NCI-H526 treated with DMSO at 0.1 percent for 48 hours (cell line): ENCODE measurements at places on chromosomes 5 and 9.

GRCh38 chr9:7165331-7165975 lies 407.7 kb downstream of the KDM4C start:
- DNase-seq, result no peak

- no peak for DNase-seq
Observed at GRCh38 chr5:93721511-93721910, 19.9 kb downstream of the POU5F2 start.

DNA sequence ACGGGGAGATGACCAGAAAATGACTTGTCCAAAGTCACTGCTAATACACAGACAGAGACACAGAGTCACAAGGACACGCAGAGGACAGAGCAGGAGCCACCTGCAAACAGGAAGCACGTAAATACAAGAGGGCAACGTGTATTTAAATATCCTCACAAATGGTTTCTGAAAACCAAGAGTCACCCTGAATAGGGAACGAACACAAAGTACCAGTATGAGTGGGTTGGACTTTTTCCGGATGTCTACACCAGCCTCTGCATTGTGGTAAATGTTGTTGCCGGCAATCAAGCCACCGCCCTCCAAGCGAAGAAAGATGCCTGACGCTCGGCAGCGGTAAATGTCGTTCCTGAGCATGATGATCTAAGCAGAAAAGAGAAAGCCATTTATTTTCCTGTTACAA lies 44.5 kb downstream of the FBXO10 start:
- no peak for DNase-seq

- DNase-seq, result no peak
Observed at GRCh38 chr5:1367149-1367548, 22.2 kb upstream of the CLPTM1L start.

DNA sequence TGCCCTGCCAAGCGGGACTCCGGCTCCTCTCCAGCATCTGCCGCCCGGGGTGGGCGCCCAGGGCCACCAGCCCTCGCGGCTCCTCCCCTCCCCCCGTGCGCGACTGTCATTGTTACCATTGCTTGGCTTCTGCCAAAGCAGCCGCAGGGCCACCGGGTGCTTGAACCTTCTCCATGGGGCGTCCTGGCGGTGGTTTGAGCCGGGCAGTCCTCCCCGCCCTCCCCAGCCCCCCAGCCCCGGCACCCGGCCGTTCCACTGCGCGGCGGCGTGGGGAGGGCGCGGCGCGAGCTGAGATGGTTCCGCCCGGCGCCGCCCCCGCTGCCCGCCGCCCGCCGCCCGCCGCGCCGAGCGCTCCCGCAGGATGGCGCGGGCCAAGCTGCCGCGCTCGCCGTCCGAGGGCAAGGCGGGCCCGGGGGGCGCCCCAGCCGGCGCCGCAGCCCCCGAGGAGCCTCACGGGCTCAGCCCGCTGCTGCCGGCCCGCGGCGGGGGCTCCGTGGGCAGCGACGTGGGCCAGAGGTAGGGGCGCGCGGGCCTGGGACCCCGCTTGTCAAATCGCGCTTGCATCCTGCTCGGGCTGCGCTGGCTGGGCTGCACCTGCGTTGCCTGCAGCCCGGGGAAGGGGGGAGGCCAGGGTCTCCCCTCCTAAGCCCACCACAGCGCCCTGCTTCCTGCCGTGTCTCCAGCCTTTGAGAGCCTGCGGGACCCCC lies 34.4 kb downstream of the KCNT1 start:
- DNase-seq, result no peak

DNA sequence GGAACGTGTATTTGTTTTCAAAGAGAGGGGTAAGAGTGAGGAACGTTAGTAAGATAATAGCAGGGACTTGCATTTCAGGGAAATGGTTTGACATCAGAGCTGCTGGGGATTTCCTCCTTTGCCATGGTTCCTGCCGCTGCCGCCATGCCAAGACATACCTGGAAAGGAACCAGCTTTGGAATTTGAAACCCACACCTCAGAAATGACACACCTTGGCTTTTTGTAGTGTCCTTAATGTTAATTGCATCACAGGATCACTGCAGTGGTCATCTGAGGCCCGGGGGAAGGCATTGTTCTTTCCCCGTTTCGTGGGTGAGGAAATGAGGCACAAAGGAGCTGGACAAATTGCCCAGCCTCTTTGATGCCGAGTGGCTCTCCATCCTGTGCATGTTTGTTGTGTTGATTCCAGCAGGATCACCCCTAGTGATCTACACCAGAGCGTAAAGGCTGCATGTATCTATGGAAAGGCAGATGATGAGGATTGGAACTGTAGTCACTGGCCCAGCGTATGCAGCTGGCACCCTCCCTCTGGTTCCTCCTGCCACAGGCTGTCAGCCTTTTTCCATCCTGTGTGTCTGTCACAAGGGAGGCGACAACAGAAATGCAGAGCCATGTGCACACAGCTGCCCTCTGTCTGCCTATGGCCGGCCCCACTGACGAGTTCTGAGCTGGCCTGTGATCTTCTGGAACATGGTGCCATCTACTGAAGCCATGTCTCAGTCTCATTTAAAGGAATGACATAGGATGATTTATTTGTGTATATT lies 37.8 kb downstream of the SLC46A2 start:
- DNase-seq, result no peak

- no peak for DNase-seq
Observed at GRCh38 chr5:150638488-150639376, 1.7 kb upstream of the SYNPO start.

DNA sequence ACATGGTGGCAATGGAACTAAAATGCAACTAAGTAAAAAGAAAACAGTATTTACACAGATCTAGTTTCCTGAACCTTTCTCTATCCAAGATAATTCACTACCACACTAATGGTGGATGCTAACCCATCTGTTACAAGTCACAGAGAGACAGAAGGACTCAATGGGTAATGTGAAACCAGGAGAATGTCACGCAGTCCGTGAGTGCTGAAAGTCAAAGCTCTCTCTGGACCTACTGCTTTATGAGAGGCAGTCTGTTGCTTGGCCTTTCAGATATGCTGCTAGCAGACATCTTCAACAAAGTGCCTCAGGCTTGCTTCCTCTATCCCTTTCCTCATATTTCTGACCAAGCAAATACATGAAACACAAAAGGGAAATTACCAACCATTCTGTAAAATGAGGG lies 69.0 kb upstream of the GLRX start:
- no peak for DNase-seq

DNA sequence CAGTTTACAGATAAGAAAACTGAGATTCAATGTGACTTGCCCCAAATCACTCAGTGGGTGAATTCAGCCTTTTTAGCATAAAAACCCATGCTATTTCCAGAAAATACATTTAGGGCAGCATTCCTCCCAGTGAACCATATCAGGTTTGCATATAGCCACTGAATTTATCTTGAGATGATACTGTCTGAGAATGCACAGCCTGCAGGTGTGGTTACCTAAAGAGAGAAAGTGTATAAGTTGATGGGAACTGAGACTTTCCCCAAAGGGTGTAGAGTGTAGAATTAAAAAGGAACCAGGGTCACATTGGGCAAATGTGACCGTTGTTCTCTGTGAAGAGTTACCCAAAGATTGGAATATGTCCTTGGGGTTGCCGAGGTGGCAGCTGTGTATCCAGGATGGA lies 100.0 kb upstream of the PIK3R1 start:
- DNase-seq, result no peak

DNA sequence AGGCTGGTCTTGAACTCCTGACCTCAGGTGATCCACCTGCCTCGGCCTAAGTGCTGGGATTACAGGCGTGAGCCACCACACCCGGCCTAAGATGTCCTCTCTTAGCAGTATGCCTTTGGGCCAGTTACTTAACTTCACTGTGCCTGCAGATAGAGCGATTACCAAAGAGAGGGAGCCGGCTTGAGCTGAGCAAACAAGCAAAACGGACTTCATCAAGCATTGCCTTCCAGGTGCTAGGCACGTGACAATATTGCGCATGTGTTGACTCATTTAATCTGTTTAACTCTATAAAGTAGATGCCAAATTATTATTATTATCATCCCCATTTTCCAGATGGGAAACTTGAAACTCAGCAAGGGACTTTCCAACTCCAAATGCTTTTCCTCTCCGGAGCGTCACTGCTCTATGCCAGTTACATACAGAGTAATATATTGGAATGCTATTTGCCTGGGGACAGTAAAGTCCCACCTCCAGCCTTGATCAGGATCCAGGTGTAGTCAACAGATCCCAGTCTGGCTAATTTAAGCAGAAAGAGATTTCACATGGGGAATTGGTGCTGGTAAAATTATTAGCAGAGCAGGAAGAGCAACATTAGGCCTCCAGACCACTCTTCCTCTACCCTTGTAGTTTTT lies 5.6 kb upstream of the C9orf152 start:
- DNase-seq, result no peak

GRCh38 chr9:95097279-95097678 lies 220.2 kb downstream of the FANCC start:
- no peak for DNase-seq

GRCh38 chr5:540071-540905 lies 16.0 kb upstream of the SLC9A3 start:
- no peak for DNase-seq

DNA sequence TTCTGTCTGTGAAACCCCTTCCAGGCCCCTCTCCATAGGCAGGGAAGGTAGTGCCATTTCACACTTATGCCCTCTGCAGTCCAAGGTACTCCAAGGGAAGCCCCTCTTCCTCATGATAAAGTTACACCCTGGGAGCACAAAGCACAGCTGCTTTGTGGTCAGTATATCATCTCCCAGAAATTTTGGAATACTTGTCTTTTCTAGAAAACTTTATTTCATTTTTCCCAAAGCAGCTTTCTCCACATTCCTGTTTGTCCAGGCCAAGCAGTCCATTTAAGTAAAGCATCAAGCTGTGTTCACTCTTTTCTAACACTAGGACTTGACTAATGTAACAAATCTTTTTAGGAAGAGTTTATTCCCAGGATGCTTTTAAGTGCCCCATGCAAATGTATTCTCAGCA lies 371.8 kb upstream of the RGMB start:
- no peak for DNase-seq

GRCh38 chr5:132663771-132664695 lies 6.1 kb downstream of the IL13 start:
- DNase-seq, result no peak

DNA sequence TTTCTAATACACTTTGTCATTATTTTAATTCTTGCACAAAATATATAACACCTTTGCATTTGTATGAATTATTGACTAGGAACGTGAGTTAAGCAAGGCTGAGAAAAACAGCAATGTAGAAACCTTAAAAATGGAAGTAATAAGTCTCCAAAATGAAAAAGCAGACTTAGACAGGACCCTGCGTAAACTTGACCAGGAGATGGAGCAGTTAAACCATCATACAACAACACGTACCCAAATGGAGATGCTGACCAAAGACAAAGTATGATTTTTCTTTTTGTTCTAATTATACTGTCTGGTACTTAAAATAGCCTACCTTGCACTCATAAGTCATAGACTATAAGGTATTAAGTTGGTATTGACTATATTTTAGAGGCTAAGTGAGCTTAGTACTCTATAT lies 34.4 kb downstream of the RAD50 start:
- DNase-seq, result no peak

GRCh38 chr9:3006851-3007250 lies 163.0 kb upstream of the PUM3 start:
- DNase-seq, result no peak

- DNase-seq, result no peak
Observed at GRCh38 chr5:145340099-145340498, 495.0 kb downstream of the PRELID2 start.

GRCh38 chr9:126942399-126942798 lies 27.8 kb downstream of the RALGPS1 start:
- DNase-seq, result no peak

- no peak for DNase-seq
Observed at GRCh38 chr5:110784901-110785300, 46.1 kb downstream of the SLC25A46 start.
